ENCODE measurements at places on chromosomes 2 and 18. TPM values are rescaled to one million over a fixed set of nuclear protein-coding genes. Genes with fewer than 3 reads are reported as not detected.

Gene TUBA3E
- not detected for total RNA-seq

Gene RESP18
- total RNA-seq: not detected

DNA sequence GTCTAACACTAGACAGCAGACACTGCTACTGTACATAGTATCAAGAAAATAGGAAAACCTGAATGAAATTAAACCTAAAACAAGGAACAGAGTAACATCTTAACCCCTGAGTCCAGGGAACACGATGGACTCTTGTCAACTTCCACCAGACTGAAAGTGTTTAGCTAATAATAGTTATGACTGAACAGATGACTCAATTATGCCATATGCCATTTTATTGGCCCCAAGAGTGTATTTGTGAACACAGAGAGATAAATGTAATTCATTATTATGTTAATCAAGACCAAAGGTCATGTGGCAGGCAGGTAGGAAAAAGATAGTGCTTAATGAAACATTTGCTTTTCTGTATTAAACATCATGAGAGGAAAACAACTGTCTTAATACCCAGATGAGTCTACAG, 58.0 kb downstream of the NYAP2 start:
- H3K36me3 ChIP-seq: no peaks in the 10 kb centered on the region
- DNase-seq: no peak
- H3K27ac ChIP-seq: no peak overlapping the region
- H3K27me3 ChIP-seq: peaks cover 4% of the 10 kb centered on the region
- no peaks in the 10 kb centered on the region for H3K4me1 ChIP-seq

GRCh38 chr18:43181711-43182110, 66.2 kb upstream of the RIT2 start:
- no peak overlapping the region for H3K27ac ChIP-seq
- no peaks in the 10 kb centered on the region for H3K36me3 ChIP-seq
- H3K4me3 ChIP-seq: no peak overlapping the region
- no peak for DNase-seq

DNA sequence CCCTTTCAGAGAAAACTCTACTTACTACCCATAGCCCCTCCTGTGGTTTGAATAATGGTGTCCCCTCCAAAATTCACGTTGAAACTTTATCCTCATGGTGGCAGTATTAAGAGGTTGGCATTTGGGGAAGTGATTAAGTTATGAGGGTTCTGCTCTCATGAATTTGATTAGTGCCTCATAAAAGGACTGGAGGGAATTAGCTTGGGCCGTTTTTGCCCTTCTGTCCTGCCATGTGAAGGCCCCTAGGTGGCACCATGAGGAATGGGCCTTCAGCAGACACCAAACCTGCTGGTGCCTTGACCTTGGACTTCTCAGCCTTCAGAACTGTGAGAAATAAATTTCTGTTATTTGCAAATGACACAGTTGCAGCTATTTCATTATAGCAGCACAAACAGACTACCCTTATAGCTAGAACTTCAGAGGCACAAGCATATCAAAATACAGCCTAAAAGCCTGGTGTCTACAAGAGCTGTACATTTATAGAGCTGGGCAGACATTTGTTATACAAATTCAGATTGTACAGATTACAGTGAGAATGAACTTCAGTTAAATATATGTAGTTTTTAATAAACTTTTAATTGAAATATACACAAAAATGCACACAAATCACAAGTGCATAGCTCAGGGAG, 2.6 kb upstream of the PTPN2 start:
- H3K4me3 ChIP-seq: no peak overlapping the region
- peaks cover 7% of the 10 kb centered on the region for H3K36me3 ChIP-seq
- no peaks in the 10 kb centered on the region for H3K27me3 ChIP-seq
- no peak overlapping the region for H3K27ac ChIP-seq
- no peak for DNase-seq

- DNase-seq: no peak
- H3K36me3 ChIP-seq: peaks cover 14% of the 10 kb centered on the region
- no peaks in the 10 kb centered on the region for H3K27me3 ChIP-seq
- peaks cover 10% of the 10 kb centered on the region for H3K4me1 ChIP-seq
- H3K27ac ChIP-seq: no peak overlapping the region
These were observed 42.7 kb upstream of the ACTR3 start for GRCh38 chr2:113847144-113847543.

DNA sequence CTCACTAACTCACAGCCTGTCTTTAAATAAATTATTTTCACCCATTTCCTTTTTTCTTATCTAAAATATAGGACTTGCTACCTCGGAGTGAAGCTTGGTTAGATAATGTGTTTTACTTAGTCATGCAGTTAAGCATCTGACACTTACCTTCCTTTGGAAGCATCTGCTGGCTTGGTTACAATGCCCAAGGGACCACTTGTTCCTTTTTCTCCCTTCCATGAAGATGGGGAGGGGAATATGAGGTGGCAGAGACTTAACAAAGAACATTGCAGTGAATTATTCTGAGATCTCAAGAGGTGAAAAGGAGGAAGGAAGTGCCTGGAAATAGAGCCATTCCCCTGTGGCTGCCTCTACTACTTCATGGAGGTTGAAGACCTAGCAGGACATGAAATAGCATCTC, 145.4 kb upstream of the FOSL2 start:
- no peak overlapping the region for H3K27ac ChIP-seq
- DNase-seq: no peak
- H3K4me1 ChIP-seq: peaks cover 33% of the 10 kb centered on the region
- H3K36me3 ChIP-seq: peaks cover 32% of the 10 kb centered on the region

Gene APLF
- total RNA-seq: 3.6 TPM

DNA sequence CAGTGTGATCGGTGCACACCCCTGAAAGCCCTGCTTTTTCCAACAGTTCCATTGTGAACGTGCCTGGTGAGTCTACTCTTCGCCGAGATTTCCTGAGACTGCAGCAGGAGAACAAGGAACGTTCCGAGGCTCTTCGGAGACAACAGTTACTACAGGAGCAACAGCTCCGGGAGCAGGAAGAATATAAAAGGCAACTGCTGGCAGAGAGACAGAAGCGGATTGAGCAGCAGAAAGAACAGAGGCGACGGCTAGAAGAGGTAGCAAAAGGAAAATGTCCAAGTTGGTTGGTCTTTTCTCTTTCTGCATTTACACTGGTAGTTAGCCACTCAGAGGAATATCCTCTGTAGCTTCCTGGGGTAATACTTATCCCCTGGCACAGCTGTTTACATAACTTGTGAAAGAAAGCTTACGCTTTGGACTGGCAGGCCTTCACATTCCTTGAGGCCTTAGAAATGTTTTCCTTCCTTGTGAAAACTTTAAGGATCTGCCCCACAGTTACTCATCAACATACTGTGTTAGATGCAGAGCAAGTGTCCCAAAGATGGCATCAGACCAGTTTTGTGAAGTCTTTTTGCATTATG, 146.6 kb downstream of the MAP4K4 start:
- peaks cover 59% of the 10 kb centered on the region for H3K36me3 ChIP-seq
- H3K27ac ChIP-seq: no peak overlapping the region
- peaks cover 22% of the 10 kb centered on the region for H3K4me1 ChIP-seq
- H3K4me3 ChIP-seq: no peak overlapping the region
- no peak for DNase-seq

Gene TEKT4
- not detected for total RNA-seq

Gene ASTL
- 0.25 TPM for total RNA-seq

Measured in activated CD4-positive, alpha-beta memory T cell treated with anti-CD3 and anti-CD28 coated beads, Interleukin-2, amount 10 ng/mL, durations not matched to agents 7 days and 5 days (primary cell).